Muscle of back (tissue), 13 donors: ENCODE measurements at places on chromosomes 16 and 17.
A peak's percentile ranks its signal among the peaks of the same experiment; 100 is the strongest.

- peak; percentile 16 for DNase-seq
Measured at GRCh38 chr17:56594320-56595107, 1.0 kb downstream of the NOG start.

GRCh38 chr16:68422396-68422960 is 25.8 kb downstream of the SMPD3 start:
- DNase-seq, result no peak

GRCh38 chr16:89924297-89924924 is 1.3 kb downstream of the TUBB3 start:
- no peak for DNase-seq

GRCh38 chr17:82232876-82233785 is 4.3 kb downstream of the SLC16A3 start:
- no peak for DNase-seq

DNA sequence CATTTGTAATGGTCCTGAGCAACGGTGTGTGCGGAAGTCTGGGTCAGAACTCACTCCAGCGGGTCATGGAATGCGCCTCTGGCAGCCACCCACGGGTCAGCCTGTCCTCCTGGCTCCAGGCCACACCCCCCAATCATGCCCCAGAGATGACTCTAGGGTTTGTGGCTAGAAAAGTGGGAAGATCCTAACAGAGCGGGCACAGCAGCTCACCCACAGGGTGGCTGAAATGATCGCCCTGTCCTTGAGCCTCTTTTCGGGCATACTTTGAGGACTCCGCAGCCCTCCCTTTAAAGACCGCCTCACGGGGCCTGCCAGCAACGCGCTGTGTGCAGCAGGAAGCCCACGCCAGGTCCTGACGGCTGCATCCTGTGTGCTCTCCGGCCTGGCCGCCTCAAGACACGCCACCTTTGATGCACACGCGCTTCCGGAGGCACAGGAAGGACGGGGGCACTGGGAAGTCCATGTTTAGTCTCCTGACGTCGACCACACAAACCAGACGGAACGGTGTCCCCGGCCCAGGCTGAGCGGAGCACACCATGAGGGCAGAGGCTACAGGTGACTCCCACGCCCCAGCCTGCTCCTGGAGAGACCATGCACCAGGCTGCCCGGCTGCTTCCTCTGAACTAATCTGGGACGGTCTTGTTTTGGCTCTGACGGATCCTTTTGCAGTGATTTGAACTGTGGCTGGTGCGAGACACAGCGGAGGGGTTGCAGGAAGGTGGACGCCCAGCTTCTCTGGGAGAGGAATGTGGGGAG is 92.9 kb downstream of the TBC1D16 start:
- DNase-seq, result no peak

- no peak for DNase-seq
Measured at GRCh38 chr16:66620429-66620795, 15.9 kb downstream of the CMTM3 start.

GRCh38 chr16:48623304-48624016 is 13.5 kb upstream of the N4BP1 start:
- DNase-seq, result peak; percentile 90

DNA sequence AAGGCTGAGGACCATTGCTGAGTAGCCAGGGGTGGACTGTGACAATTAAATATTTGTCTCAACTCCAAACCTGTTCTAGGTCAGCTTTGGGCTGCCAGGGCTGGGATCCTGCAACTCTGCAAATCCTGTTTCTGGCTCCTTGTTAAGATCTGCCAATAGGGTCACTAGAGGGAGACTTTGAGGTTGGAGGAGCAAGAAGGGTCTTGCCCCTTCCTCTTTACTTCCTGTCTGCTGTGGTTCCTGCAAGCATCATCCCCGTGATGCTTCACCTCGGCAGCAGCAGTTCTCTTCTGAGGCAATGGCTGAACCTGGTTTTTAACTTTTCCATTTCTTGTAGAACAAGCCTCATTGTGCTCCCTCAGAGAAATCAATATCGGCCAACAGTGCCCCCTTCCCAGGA is 124.6 kb downstream of the IRX5 start:
- no peak for DNase-seq

DNA sequence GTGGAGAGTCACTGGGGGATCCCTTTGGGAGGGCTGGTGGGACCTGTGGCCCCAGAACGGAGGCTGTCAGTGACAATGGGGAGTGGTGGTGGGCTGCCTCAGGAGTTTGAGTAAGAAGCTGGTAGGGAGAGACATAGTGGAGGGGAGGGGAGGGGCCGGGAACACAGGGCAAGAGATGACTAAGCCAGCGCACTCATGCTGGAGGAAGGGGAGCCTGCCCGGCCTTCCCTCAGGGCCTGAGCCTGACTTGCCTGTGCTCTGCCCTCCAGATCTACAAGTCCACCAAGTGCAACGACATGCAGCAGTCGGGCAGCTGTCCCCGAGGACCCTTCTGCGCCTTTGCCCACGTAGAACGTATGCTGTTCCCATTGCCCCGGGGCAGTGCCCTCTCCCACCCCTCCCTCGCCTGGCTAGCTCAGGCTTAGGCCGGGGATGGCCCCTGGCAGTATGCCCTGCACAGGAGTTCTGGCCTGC is 29.3 kb downstream of the UNC13D start:
- no peak for DNase-seq

DNA sequence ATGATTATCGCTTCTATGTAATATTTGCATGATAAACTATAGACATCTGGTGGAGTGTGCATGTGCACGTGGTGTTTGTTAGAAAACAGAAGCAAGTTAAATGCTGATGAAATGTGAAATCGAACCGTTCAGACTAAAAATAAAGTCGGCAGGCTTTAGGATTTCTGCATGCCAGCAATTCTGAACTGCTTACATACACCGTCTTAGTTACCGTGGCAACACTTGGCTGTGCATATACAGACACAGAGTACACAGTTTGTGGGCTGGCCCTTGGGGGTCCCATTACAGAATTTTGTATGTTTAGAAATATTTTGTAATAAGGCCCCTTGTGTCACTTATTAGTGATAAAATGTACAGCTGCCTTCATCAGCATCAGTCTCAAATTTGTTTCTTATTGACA is 605.5 kb downstream of the RBFOX1 start:
- peak; percentile 50 for DNase-seq

GRCh38 chr17:49196520-49196919 is 13.9 kb downstream of the GNGT2 start:
- no peak for DNase-seq

DNA sequence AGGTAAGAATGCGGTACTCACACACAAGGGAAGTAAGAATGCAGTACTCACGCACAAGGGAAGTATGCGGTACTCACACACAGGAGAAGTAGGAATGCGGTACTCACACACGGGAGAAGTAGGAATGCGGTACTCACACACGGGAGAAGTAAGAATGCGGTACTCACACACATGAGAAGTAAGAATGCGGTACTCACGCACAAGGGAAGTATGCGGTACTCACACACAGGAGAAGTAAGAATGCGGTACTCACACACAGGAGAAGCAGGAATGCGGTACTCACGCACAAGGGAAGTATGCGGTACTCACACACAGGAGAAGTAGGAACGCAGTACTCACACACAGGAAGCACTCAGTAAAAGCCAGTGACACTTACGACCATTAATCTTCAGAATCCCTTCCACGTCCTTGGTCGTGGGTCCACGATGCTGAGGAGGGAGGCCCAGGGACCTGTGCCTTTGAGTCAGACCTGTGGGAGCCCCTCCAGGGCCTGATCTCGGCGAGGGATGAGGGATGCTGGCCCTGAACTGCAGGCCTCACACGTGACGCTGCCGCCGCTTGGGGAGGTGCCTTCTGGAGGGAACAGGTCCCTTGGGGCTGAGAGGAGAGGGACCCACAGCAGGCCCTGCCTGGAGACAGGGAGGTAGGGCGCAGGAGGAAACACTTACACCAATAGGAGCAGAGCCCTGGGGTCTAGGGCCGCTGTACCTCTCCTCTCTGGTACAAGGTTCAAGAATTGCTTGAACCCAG is 20.2 kb downstream of the ABR start:
- DNase-seq, result no peak

GRCh38 chr16:23801378-23801777 is 34.4 kb upstream of the PRKCB start:
- peak; percentile 45 for DNase-seq

- DNase-seq, result no peak
Measured at GRCh38 chr17:8255499-8255898, 6.4 kb downstream of the PFAS start.

GRCh38 chr17:44177640-44178039 is 7.1 kb downstream of the ASB16 start:
- DNase-seq, result no peak

GRCh38 chr17:34614698-34615097 is 35.3 kb downstream of the TMEM132E start:
- DNase-seq, result no peak

DNA sequence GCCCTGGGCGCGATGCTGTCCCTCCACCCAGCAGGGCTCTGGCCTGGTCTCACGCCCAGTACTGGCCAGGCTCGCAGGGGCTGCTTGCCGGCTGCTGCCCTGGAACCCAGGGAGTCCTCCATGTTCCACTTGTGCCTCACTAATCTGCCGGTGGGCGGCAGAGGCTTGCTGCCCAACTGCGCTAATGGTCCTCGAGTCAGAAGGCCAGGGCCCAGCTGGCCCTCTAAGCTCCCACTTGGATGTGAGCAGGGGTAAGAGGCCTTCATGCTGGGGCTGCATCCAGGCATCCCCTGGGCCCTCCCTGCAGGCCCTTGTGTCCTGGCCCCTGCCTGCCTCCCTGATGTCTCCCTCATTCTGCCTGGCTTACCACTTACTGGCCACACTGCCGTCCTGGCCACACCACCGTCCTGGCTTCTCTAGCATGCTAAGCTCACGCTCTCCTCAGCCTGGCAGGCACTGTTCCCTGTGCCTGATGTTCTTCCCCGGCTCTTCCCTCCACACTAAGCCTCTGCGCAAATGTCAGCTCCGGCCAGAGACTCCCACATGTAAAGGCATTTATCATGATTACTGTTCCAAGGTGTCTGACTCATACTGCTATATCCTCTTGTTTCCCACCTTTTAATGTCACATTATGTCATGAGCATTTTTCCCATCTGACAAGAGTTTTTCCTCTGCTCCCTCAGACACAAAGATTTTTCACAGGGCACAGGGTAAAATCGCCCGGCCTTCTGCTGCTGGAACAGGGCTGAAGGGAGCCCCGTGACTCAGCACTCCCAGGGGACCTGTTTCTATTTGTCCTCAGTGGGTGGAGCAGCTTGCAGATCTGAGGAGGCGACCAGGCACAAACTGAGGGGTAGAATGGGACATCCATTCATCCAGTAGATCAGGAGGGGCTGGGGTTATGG is 15.9 kb downstream of the B9D1 start:
- peak; percentile 75 for DNase-seq

GRCh38 chr16:81798311-81799137 is 19.4 kb downstream of the PLCG2 start:
- DNase-seq, result peak; percentile 17

DNA sequence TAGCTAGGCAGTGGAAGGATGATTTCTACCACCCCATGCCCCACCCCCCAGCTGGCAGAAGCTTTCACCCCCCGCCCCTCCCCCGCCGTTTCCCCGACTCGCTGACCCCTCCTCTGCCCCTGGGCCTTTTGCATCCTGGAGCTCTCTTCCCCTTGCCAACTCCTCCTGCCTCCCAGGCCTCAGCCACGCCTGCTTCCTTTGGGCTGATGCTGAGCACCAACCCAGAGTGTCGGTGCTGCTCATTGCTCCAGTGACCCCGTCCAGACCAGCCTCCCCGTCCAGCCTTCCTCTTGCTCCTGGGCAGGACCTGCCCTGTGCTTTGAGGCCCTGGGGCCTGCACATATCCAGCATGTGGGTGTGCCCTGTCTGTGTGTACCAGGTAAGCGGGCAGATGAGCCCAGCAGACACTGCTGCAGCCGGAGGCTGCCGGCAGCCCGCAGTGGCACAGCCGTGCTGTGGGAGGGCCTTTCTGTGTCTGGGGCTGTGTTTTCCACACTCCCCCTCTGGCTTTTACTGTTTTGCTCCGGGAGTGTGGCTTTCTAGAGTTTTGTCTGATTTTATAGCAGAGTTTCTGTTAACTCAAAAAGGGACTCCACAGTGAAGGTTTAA is 72.9 kb downstream of the JPH3 start:
- DNase-seq, result no peak

DNA sequence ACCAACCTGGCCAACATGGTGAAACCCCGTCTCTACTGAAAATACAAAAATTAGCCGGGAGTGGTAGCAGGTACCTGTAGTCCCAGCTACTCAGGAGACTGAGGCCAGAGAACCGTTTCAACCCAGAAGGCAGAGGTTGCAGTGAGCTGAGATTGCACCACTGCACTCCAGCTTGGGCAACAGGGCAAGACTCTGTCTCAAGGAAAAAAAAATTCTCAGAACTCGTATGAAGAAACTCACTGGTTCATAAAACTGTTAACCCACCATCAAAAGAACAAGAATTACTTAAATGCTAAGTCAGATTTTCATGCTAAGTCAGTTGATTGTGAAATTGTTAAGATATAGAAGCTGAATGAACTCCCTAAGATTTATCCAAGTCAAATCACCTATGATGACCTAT is 31.3 kb downstream of the SLC39A11 start:
- DNase-seq, result no peak

DNA sequence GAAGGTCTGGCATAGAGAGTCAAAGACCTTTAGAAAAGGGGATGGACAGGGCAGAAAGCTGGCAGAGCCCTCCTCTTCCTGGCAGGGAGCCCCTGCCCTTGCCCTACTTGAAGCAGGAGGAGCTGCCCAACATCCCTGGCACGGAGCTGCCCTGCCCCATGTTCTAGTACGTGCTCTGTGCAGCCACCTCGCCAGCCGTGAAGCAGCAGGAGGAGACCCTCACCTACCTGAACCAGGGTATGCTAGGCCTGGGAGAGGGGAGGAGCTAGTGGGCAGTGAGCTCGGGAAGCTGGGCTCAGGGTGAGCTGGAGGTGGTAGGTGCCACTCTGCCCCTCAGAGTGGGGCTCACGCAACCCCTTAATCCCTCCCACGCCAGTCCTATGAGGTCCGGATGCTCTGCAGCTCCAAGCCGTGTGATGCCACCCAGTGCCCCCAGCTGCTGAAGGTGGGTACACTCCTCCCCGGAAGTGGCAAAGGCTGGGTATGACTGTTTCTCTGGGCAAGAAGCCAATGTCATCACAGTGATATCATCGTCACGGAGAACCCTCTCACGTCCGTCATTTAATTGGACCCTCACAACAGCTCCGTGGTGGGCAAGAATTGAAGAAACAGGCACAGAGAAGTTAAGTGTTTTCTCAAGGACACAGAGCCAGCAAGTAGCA is 12.7 kb upstream of the STAC2 start:
- DNase-seq, result no peak
